Spleen (tissue), 13 donors: ENCODE measurements at places on chromosomes 13 and 19.
A peak's percentile ranks its signal among the peaks of the same experiment; 100 is the strongest.

- peak; percentile 82 for DNase-seq
These were observed 39.6 kb downstream of the SHISA2 start for GRCh38 chr13:26011996-26012821.

GRCh38 chr13:87810391-87810801, 139.2 kb downstream of the SLITRK5 start:
- peak; percentile 69 for DNase-seq

DNA sequence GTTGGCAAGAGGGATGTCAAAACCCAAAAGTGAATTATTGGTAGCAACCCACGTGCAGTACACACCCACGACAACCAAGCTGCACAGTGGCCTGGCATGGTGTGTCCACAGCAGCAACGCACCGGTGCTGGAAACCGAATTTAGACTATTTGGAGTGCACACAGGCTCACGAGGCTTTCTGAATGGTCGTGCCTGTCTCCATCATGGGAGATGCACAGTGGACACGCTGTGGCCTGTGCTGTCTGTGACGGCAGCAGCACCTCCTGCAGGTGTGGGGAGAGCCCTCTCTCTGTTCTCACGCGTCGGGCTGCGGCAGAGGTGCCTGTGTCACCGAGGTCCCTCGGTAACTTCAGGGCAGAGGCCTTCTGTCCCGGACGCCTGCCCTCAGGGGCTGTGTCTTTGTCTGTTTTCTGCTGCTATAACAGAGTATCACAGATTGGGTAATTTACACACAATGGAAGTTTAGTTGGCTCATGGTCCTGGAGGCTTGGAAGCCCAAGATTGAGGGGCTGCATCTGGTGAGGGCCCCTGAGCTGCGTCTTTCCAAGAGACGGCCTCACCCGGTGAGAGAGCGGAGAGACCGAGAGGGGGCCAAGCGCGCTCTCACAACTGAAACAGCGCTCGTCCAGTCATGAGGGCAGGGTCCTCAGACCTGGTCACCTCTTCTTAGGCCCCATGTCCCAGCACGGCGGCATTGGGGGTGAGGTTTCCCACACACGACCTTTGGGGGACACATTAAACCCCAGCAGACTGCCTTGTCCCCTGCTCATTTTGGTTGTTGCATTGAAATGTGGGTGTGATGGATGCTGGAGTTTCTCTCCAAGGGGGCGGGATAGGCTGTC, 9.1 kb upstream of the MCF2L start:
- DNase-seq = peak; percentile 67

DNA sequence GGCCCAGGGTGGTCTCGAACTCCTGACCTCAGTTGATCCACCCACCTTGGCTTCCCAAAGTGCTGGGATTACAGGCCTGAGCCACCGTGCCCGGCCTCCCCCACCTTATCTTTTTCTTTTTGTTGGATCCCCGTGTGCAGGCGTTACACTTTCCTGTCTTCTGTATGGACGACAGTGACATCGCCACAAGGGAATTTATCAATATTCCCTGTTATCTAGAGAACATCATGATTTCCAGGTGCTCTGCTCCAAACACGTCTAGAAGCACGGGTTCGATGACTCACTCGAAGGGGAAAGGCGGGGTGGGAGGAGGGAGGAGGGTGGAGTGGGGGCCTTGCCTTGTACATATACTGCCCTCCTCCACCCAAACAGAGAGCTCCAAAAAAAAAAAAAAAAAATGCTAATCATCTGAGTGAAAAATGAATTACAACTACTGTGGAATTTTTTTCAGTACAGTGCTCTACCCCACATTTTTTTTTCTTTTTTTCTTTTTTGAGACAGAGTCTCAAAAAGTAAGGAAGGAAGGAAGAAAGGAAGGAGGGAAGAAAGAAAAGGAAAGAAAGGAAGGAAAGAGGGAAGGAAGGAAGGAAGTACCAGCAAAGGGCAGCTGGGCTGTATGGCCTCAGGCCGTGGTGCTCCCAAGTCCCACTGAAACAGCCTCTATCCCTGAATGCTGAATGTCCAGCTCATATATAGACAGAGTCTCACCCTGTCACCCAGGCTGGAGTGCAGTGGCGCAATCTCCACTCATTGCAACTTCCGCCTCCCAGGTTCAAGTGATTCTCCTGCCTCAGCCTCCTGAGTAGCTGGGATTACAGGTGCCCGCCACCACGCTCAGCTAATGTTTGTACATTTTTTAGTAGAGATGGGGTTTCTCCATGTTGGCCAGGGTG, 36.8 kb downstream of the INSR start:
- DNase-seq = peak; percentile 75

DNA sequence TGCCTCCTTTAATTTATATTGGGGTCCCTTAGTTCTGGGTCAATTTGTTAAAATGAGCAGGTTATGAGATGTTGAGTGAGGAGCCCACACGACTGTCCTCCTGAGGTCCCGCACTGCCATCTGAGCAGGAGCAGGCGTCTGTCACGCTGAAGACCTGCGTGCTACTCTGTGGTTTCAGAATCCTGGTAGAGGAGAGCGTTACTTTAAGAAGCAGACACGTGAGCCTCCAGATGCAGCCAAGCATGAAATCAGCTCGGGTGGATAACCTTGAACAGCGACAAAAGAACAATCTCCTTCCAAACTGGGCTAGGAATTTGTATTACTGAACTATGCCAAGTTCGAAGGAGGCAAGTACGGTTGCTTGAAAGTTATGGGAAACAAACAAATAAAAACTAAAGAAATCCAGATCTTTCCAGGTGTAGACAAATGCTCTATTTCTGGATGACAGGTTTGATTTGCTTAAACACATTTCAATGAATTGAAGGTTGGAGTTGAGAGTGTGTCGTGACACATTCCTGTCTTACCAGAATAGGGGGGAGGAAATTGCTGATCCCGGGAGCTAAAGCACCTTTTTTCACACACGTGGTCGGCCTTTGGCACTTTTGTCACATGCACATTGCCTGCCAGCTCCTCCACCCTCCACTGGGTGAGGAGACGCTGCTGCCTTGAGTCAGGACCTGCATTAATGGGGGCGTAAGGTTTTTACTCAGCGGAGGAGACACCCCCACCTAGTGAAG, 945.5 kb upstream of the SLC10A2 start:
- no peak for DNase-seq

- peak; percentile 85 for DNase-seq
These were observed at the start of gene BCAM for GRCh38 chr19:44808463-44809371. BCAM (plus strand) TSS chr19:44809103; CDS start chr19:44809125, 22 bp downstream.

- DNase-seq = peak; percentile 94
These were observed 53.8 kb downstream of the EPS15L1 start for GRCh38 chr19:16417660-16418596.

DNA sequence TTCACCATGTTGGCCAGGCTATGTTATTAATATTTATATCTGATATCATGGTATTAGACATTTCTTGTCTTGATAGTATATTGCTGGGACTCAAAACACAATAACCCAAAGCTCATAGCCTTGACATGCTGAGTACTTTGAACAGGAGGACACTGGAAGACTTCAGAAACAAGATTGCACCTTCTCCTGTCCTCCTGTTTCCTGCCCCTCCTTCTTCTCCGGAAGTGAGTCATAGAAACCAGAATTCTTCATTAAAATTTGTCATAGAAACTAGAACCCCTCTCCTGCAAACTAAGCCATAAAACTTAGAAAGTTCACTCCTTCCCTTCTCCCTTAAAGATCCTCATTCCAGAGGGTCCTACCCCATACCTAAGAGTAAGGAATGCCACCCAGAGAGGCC, 400.2 kb downstream of the SLITRK5 start:
- DNase-seq = no peak

DNA sequence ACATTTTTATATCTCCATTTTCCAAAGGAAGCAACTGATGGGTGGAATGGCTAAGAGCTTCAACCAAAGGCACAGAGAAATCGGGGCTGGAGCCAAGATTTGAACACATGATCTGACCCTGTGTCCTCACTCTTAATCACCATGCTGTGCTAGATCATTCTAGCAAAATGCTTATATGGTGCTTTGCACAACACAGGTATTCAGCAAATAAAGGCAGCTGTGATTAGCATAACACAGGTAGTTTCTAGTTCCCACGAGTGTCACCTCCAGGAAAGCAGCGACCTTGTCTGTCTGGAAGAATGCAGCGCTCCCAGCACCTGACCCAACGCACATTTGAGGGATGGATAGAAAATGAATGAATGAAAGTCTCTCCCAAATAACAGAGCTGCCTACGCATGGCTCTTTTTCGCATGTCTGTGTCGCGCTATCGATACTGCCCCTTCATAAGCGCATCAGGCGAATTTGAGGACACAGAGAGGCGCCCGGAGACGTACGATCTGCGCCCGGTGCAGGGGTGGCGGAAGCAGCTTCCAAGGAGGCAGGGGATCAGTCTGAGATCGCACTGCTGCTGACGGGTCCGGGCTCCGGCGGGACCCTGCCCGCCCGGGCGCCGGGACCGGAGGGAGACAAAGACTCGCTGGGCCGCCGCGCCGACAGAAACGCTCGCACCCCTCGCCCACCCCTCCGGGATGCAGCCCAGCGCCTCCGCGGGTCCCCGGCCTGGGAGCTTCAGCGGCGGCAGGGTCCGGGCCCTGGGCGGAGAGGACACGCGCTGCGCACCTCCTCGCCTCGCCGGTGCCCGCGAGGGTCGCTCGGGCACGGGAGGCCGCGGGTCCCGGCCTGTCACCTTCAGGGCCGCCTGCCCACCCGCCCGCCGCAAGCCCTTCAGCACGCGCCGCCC, 609 bp downstream of the EPS15L1 start:
- no peak for DNase-seq

- DNase-seq = no peak
These were observed 446.9 kb downstream of the COG6 start for GRCh38 chr13:40102360-40102727.

DNA sequence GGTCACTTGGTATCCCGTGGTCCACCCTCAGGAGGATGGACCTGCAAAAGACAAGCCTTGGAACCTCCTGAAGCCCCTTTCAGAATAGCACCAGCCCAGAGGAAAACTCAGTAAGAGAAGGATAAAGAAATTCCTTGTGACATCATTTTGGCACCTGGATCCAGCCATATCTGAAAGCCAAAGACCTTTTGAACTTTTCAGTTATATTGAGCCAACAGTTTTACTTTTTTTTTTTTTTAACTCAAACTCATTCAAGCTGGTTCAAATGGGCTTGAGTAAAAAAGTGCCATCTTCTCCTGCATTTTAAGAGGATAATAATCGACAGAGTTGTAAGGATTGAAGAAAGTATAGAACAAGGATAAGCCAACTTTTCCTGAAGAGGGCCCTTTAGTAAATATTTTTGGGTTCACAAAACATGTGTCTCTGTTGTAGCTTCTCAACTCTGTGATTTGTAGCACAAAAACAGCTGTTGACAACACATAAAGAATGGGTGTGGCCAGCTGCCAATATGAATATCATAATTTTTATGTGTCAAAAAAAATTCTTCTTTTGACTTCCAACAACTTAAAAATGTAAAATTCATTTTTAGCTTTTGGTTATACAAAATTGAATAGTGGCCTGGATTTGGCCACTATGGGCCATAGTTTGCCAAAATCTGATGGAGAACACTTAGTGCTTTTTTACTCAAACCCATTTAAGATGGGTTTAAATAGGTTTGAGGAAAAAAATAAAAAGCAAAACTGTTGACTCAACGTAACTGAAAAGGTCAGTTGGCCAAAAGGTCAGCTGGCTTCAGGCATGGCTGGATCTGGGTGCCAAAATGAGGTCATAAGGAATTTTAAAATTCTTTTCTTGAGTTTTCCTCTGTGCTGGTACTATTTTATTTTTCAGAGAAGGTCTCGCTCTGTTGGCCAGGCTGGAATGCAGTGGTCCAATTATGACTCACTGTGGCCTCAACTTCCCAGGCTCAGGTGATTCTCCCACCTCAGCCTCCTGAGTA, 50.7 kb downstream of the ACSBG2 start:
- no peak for DNase-seq

GRCh38 chr19:46016426-46017094, 6.3 kb downstream of the PGLYRP1 start:
- DNase-seq = peak; percentile 95

DNA sequence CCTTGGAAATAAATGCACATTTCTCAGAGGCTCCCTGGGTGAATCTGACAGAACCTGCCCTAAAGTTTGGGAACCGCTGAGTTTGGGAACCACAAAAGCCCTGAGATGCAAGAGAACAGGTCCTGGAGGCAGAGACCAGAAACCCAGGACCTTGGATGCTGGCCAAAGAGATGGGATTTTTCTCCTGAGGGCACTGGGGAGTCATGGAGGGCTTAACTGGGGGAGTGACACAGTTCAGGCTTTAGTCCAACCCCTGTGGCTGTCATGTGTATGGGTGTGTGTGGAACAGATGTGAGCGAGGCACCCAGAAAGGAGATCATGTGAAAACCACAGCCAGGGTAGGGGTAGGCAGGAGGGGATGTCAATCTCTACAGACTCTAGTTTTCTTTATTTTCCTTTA, 3.9 kb upstream of the NCCRP1 start:
- no peak for DNase-seq

- DNase-seq = no peak
These were observed 4.4 kb downstream of the FFAR1 start for GRCh38 chr19:35352177-35352447.

DNA sequence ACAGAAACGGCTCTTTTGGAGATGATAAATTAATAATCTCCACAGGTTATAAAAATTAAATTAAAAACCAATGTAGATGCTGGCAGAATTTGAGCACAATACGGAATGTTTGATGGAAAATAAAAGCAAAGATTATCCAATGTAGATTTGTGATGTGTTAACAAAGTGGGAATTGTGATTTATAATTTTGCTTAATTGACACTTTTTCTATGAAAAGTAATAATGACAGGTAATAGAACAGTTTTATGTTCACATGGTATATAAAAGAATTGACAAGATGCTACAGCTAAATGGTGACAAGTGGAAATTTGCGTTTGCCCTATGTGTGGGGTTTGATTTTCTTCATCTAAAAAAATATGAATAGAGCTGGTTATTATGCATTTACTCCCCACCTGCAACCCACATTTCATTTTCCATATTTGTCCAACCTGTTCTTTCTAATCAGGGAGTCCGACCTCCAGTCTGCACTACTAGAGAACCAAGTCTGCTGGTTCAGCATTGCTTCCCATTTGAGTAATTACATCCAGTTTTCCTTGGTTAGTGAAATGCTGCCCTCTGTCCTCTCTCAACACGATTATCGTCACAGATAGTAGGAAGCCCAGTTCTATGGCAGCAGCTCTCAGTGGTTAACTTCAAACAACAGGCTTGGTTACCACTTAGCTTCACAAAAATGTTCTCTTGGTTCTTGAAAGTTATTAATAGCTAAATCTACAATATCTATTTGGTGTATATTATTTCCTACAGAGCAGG, 61.4 kb upstream of the SLITRK1 start:
- DNase-seq = no peak

GRCh38 chr13:97259798-97260714, 37.9 kb downstream of the MBNL2 start:
- no peak for DNase-seq

DNA sequence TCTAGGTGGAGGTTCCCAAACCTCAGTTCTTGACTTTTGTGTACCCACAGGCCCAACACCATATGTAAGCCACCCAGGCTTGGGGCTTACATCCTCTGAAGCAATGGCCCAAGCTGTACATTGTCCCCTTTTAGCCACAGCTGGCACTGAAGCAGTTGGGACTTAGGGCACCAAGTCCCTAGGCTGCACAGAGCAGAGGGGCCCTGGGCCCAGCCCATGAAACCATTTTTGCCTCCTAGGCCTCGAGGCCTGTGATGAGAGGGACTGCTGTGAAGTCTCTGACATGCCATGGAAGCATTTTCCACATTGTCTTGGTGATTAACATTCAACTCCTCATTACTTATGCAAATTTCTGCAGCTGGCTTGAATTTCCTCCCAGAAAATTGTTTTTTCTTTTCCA, 30.2 kb downstream of the ING1 start:
- DNase-seq = no peak

- no peak for DNase-seq
These were observed 845.3 kb upstream of the MIR17HG start for GRCh38 chr13:90502153-90502552.
